Right ventricle myocardium superior (tissue), 1 donor: ENCODE measurements at places on chromosomes 3 and 15.

DNA sequence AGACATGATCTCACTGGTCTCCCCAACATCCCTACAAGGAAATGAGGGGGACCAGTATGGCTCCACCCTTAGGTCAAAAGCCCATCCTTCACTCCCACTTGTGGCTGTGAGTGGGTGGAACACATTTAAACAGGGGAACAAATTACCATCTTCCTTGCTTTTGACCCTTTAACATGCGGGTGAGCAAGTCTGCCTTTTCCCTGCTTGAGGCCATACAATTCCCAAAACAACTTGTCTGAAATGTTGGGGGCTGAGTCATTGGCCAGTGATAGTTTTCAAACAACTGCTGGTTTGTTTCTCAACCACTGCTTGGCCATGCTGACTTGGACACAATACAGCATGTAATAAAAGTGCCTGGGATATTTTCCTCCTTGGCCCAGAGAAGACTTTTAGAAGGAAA lies 39.6 kb downstream of the COL8A1 start:
- DNase-seq: no peak

DNA sequence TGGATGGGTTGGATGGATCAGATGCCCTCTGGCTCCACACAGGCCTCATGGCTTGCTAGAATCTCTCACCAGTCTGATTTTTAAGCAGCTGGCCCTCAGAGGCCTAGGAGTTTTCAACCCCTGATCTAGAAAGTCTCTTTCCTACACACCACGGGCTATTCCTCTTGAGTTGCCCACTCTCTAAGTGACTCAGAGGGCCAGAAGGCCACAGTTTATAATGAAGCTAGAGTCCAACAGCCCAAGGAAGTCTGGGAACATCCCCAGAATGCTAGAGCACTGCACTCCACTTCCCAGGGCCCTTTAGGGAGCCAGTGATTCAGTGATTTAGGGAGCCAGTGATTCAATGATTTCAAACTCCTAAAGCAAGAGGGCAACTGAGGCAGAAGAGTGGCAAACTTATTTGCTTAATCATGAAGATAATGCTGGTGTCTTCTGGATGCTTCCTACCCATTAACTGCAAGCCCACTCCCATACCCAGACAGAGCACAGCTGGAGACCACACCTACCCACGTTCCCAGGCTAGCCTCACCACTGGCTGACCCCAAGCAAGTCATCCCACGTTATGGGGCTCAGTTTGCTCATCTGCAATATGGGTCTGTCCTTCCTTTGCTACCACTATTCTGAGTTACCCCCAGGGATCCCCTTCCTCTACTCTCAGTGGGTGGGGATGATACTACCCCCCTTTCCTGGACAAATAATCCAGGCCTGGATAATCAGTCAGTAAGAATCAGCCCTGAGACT lies 36.7 kb downstream of the ABTB1 start:
- DNase-seq: no peak

GRCh38 chr3:143170676-143171075 lies 51.1 kb downstream of the CHST2 start:
- no peak for DNase-seq

- no peak for DNase-seq
These were observed 16.5 kb downstream of the CCRL2 start for GRCh38 chr3:46423588-46423987.
